Non-pigmented ciliary epithelial cell (primary cell): ENCODE measurements at places on chromosomes 5 and 9.
A peak's percentile ranks its signal among the peaks of the same experiment; 100 is the strongest.

DNA sequence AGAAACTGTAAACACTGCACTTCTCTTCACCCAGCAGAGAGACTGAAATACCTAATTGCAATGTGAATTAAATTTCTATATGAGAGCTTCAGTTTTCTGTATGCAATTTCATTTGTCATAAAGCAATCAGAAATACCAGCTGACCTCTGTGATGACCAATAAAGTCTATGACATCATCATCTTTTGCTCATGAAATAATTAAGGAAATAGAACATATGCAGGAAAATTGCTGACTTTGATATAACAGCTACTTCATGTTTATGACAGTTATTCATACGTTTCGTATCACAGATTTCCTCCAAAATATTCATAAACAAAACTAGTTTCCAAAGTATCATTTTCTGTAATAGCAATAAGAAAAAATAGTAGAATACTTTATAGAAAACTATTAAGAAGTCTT lies 652.3 kb downstream of the SLCO4C1 start:
- DNase-seq: no peak

DNA sequence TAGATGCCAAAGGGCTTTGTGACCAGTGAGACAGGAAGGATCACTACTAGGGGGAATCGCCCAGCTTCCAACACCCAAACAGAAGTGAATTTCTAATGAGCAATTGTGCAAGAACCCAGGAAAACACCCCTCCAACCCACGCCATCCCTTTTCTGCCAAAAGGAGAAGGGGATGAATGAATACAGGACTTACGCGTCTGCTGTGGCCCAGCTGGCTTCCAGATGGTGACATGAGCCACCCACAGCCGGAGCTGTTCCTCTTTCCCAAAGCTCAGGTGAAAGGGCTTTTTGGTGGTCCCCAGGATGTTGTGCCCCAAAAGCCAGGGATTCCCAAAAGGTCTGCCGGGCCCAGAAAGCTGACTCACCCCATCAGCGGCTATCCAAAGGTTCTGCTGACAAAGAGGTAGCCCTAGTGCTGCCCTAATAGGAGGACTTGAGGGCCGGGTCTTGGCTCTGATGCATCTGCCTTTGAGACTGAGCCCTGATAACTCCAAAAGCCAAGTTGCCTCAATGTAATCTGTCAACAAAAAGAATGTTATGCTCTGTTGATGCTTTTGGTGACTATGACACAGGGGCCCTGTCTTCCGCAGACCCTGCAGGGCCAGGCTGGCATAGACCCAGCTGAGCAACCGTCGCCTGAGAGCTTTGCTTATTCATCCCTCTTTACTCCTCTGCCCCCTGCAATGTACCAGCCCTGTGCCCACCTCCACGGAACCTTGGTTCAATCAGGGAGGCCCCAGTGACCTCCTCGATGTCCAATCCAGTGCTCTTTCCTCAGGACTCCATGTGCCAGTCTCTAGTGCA lies 14.5 kb downstream of the GSN start:
- no peak for DNase-seq

GRCh38 chr5:180915924-180916323 lies 17.0 kb downstream of the BTNL8 start:
- no peak for DNase-seq

DNA sequence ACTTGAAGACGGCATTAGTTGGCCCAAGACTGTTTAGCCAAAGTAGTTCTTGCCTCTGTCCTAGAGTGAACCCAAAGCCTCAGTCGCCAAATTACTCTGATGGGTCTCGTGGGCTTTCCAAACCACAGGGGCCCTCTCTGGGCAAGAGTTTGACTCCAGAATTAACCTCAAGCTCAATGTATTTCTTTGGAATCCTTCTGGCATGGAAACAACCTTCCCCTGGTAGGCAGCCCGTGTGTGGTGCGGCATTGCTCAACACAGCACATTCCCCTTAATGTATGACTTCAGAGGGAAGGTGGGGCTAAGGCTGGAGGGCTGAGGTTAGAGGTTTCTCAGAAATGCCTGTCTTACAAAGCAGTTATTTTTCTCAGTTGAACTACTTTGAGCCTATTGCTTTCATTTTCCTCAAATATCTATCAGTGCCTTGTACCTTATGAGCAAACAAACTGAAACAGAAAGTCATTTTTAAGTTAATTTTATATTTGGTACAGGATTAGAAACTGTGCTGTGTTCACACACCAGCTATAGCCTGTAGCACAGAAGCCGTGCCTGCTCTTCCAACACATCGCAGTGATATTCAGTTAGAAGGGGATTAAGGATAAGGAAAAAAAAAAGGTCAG lies 123.9 kb upstream of the HAPLN1 start:
- DNase-seq: peak; percentile 63

DNA sequence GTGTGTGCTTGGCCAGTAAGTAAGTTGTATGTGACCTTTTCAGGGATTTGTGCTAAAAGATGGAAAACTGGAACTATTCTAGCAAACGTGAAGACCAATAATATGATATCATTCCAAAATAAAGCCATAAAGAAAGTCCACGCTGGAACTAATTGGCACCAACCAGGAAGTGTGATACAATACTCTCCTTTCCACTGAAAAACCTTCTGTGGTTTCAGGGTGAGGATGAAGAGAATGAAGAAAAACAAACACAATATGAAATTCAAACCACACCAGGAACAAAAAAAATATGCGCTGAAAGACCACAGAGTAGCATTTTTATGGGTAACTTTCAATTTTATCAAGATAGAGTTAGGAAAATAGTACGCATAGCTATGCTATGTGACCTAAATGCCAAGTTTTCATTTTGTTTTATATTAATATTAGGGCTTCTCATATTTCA lies 105.8 kb downstream of the EFNA5 start:
- no peak for DNase-seq

- peak; percentile 74 for DNase-seq
Measured at GRCh38 chr9:113410207-113410864, at the start of the genes C9orf43 and POLE3. TSS of gene C9orf43 (plus strand) at chr9:113410747. CDS start at chr9:113413494, 2,747 bp downstream. TSS of gene POLE3 (minus strand) at chr9:113410675. CDS start at chr9:113410293, 382 bp downstream.

GRCh38 chr9:107819772-107820565 lies 330.4 kb upstream of the KLF4 start:
- DNase-seq: no peak

GRCh38 chr5:112660359-112660758 lies 77.3 kb upstream of the APC start:
- no peak for DNase-seq

DNA sequence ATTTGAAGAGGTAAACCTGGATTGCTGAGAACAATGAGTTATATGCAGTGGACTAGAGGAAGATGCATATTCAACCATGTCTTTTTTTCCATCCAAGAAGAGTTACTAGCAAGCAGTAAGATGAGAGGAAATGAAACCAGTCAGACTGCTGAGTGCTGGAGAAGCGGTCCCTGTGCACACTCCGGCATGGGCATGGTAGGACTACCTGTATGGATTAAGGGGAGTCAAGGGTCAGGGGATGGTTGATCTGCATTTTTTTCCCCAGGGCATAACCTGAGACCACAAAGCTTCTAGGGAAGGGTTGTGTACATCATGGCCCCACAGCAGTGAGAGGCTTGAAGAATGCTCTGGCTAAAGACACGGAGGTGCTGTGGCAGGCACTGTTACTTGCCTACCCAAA lies 76.6 kb upstream of the ZNF169 start:
- no peak for DNase-seq

DNA sequence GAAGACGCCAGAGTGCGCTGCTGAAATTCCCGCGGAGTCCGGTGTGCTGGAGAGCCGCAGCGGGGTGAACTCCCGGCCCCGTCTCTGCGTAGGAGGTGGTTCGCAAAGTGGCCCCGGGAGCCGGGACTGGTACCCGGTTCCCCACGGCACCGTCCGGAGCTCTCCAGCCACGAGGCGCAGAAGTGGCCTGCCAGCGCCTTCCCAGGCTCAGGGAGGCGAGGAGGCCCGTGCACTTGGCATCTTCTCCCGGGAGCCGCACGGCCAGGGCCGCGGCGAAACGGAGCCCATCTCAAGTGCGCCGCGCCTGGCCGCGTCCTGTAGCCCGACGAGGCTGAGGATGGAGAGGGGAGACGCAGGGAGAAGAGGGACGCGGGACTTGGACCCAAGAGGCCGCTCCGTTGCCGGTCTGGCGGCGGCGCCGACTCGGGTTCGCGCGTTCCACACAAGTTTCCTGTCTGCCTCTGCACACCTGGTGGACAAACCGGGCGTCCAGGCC lies 1.1 kb upstream of the IRX1 start:
- no peak for DNase-seq

GRCh38 chr5:97231025-97231636 lies 48.1 kb upstream of the RIOK2 start:
- DNase-seq: peak; percentile 65

DNA sequence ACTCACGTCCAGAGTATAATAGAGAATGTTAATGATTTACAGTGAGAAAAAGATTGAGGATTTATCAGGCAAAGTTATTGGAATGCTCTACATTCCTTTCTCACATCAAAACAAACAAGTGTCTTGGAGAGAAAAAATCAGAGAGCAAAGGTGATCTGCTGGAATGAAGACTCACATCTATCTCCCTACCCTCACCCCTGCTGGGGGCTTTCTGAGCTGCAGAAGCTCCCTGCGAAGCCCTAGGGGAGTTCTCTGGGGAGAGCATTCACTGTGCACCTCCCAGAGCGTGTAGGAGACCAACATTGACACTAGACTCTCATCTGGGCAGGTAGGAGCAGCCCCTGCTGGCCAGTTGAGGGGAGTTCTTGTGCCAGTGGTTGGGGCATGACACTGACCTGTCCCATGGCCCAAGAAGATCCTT lies 76.6 kb upstream of the ADAMTS16 start:
- DNase-seq: no peak

DNA sequence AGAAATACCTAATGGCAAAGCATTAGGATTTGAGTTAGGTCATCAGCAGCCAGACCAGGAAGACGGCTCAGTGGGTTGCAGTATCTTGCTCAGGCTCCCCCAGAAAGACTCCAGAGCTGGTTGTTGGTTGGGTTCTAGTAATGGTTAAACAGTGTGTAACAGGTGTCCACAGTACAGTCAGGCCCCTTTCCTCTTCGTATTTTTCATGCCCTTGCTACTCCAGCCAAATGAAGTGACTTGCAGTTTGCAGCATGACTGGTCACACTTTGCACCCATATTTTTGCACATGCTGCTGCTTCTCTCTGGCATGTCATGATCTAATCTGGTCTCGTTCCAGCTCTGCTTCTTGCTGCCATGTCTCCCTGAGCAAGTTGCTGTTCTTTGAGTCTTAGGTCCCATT lies 60.6 kb upstream of the TRPC7 start:
- DNase-seq: no peak

GRCh38 chr9:110240198-110240597 lies 16.1 kb downstream of the TXN start:
- no peak for DNase-seq

DNA sequence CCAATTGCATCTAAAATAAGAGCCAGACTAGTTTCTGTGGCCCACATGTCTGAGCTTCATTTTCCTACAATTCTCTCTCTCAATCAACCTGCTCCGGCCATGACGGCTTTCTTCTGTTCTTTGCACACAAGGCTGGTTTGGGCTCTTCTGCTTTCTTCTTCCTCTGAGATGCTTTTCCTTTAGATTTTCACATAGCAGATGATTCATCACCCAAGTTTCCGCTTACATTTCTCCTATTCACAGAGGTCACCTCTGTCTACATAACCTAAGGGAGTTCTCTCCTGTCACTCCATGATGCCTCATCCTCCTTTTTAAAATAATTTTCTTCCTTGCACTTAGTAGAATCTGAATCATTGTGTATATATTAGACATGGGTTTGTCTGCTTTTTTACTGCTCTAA lies 334.6 kb upstream of the TUSC1 start:
- DNase-seq: peak; percentile 13

- no peak for DNase-seq
Measured at GRCh38 chr5:120882038-120882775, 418.1 kb downstream of the PRR16 start.

- no peak for DNase-seq
Measured at GRCh38 chr9:124264823-124265233, 7.1 kb downstream of the NEK6 start.

DNA sequence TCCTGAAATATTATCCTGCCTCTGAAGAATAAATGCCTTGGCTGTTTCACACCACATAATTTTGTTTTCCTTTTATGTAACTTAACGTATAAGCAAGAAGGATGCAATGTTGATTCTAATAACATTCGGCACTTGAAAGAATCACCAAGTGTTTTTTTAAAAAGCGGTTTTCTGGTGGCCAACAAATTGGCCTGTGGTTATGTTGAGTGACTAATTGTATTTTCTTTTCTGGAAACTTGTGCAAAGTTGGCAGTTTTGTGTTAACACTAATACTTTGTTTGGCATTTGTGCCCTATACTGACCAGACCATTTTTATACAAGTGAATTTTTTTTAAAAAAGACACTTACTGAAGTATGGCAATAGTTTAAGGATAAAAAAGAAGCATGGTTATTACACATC lies 452.7 kb downstream of the BNC2 start:
- DNase-seq: no peak

GRCh38 chr9:93049491-93049890 lies 9.0 kb upstream of the SUSD3 start:
- no peak for DNase-seq

DNA sequence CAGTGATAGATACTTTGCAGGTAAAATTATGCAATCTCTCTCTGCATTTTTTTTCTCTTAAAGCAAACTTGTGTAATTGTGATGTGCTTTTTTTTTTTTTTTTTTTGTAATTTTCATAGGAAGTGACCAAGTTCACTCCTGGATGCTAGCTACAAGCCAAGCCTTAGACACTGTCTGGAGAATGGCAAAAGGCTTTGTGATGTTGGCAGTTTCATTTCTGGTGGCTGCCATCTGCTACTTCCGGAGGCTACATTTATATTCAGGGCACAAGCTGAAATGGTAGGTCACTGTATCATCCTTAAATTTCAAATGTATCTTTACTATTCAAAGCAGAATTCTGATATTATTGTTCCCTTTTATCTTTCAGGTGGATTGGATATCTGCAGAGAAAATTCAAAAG lies 19.3 kb downstream of the OTULINL start:
- no peak for DNase-seq

- no peak for DNase-seq
Measured at GRCh38 chr5:132272311-132273210, 15.1 kb downstream of the PDLIM4 start.

- DNase-seq: no peak
Measured at GRCh38 chr9:90607701-90608516, 34.7 kb downstream of the DIRAS2 start.

- DNase-seq: no peak
Measured at GRCh38 chr9:120289990-120290975, 289.7 kb downstream of the CDK5RAP2 start.

GRCh38 chr9:81999806-82000205 lies 11.2 kb downstream of the SPATA31D1 start:
- DNase-seq: no peak
